ENCODE measurements at places on chromosomes 13 and 19. TPM values are rescaled to one million over a fixed set of nuclear protein-coding genes. Genes with fewer than 3 reads are reported as not detected.
A peak's percentile ranks its signal among the peaks of the same experiment; 100 is the strongest.

DNA sequence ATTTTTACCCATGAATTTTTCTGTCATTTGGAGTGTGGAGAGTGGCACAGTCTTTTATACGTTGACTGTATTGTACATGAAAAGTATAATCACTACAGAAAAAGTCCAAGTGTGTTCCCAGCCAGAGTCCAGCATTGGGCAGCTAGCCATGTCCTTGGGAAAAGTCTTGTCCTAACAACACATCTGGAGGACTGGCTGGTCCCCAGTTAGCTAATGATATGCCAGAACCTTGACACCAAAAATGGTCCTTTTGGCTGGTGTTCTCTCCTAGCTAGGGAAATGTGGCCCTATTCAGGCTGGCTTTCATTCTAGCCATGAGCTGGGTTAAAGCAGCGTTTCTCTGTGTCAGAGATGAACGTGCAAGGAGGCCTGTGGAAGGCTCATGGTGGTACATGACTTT lies 98.9 kb downstream of the ESD start:
- peaks cover 9% of the 10 kb centered on the region for H3K36me3 ChIP-seq
- H3K27me3 ChIP-seq = no peaks in the 10 kb centered on the region
- peaks cover 3% of the 10 kb centered on the region for H3K4me1 ChIP-seq

DNA sequence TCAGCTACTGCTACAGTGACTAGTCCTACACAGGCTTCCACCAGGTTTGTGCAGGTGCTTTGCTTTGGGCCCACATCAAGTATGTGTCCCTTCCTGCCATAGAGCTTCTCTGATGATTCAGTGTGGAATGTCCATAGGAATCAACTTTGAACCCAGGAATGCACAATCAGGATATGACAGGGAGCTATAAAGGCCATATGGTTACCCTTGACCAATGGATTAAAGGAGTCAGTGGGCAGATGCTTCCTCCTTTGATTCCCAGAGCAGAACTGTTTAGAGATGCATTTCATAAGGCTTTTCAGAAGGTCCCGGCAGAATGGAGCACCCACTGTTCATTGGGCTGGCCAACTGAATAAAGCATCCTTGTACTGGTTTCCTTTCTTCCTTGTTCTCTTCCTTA lies 145.2 kb upstream of the WASF3 start:
- no peaks in the 10 kb centered on the region for H3K4me1 ChIP-seq
- no peak for DNase-seq
- no peaks in the 10 kb centered on the region for H3K36me3 ChIP-seq
- no peaks in the 10 kb centered on the region for H3K27me3 ChIP-seq
- H3K4me3 ChIP-seq = no peak overlapping the region

GRCh38 chr19:18646535-18647370 lies 9.9 kb downstream of the KLHL26 start:
- H3K27me3 ChIP-seq = no peaks in the 10 kb centered on the region
- no peaks in the 10 kb centered on the region for H3K36me3 ChIP-seq
- H3K4me3 ChIP-seq = peak overlapping the region; percentile 36
- no peak for DNase-seq
- H3K4me1 ChIP-seq = peaks cover 18% of the 10 kb centered on the region

DNA sequence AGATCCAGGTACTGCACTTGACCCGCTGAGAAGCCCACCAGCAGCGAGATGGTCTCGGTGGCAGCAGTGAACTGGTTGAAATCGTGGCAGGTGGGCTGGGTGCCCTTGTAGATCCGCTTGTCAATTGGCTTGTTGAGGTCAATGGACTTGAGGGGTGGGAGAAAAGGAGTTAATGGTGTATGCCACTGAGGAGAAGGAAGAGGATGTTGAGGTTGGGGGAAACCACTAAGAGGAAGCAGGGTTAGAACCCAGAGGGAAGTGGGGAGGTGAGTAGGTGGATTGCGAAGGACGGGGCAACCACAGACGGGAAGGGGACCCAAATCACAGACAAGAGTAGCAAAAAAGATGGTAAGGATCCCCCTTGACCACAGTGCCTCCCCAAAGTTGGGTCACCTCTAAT lies 1.7 kb downstream of the DMWD start:
- no peak for DNase-seq
- H3K4me1 ChIP-seq = peaks cover 46% of the 10 kb centered on the region
- H3K27me3 ChIP-seq = peaks cover 22% of the 10 kb centered on the region

DNA sequence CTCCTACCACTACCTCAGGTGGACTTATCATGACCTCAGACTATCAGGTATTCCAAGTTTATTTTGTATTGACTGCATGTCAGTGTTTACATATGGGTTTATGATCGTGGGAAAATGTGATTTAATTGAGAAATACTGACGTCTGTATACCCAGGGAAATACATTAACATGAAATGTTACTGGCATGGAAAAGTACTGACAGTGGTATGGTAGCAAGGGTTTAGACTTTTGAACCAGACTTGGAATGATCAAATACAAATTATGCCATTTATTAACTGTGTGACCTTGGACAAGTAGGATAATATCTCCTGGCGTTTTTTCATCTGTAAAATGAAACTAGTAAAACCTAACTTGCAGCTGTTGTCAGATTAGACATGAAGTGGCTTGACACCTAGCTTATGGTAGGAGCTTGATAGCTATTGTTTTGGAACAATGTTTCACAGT lies 147.7 kb downstream of the CDK8 start:
- H3K27ac ChIP-seq = no peak overlapping the region
- H3K27me3 ChIP-seq = no peaks in the 10 kb centered on the region
- peaks cover 5% of the 10 kb centered on the region for H3K4me1 ChIP-seq
- no peak for DNase-seq
- H3K4me3 ChIP-seq = no peak overlapping the region

- H3K27ac ChIP-seq = peak overlapping the region; percentile 89
- H3K27me3 ChIP-seq = peaks cover under 1% of the 10 kb centered on the region
- H3K36me3 ChIP-seq = no peaks in the 10 kb centered on the region
These were observed 893 bp upstream of the PLIN3 start for GRCh38 chr19:4868286-4868834.

GRCh38 chr19:27765397-27765796 lies 1447.6 kb downstream of the UQCRFS1 start:
- H3K27me3 ChIP-seq = no peaks in the 10 kb centered on the region
- no peaks in the 10 kb centered on the region for H3K4me1 ChIP-seq
- no peak overlapping the region for H3K27ac ChIP-seq
- H3K4me3 ChIP-seq = no peak overlapping the region

DNA sequence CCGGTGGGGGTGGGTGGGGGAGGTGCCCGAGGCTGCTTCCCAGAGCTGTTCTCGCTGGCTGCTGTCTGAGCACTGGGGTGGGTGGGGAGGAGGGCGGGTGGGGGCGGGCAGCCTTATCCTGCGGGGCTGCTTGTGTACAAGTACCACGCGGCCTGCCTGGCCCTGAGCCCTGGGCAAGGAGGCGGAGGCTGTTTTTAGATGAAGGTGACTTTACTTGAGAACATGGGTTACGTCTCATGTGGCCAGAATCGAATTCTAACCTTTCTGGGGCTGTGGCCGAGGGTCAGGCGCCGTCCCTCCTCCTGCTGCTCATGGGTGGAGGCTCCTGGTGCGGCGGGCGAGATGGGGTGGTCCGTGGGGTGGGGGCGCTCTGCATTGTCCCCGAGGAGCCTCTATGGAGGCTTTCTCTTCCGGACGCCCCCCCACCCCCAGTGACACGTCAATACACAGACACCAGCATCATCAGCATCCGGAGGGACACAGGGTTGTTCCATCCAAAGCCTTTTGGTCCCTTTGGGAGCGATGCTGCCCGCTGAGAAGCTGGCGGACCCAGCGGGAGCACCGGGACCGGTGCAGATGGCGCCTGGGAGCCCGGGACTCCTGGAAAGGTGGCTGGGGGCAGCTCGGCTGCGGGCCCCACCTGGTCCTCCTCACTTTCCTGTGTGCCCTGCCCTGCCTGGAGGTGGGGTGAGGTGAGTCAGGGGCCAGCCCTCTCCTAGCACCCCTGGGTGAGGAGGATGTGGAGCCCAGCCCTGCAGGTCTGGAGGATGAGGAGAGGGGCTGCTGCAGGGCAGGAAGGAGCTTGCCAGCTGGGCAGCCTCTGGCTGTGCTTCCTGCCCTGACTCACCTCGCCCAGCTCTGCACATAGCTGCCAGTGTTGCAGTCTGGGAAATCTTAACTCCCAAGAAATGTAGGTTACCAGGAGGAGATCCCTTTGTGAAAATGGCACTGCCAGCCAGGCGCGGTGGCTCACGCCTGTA lies 3.4 kb downstream of the BSG start:
- H3K27me3 ChIP-seq = no peaks in the 10 kb centered on the region
- H3K4me3 ChIP-seq = no peak overlapping the region
- H3K36me3 ChIP-seq = no peaks in the 10 kb centered on the region
- H3K27ac ChIP-seq = no peak overlapping the region
- peaks cover 33% of the 10 kb centered on the region for H3K4me1 ChIP-seq

DNA sequence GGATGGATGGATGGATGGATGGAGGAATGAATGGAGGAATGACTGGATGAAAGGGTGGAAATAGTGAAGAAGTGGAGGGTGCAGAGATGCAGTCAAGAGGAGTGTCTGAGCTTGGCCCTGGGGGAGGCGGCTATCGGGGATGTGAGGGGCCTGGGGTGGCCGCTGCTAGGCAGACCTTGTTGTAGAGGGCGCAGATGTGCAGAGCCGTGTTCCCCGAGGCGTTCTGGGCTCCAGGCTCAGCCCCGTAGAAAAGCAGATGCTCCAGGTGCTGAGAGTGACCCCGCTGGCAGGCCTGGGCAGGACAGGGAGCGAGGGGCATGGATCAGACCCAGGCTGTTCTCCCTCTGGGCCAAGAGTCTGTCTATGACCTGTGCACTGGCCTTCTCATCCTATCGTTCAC lies 8.4 kb downstream of the SHANK1 start:
- H3K27me3 ChIP-seq = peaks cover 65% of the 10 kb centered on the region
- no peak overlapping the region for H3K27ac ChIP-seq
- H3K4me1 ChIP-seq = no peaks in the 10 kb centered on the region
- H3K4me3 ChIP-seq = no peak overlapping the region
- no peak for DNase-seq

- peak overlapping the region; percentile 52 for H3K4me3 ChIP-seq
- peak overlapping the region; percentile 66 for H3K27ac ChIP-seq
- no peaks in the 10 kb centered on the region for H3K36me3 ChIP-seq
- no peaks in the 10 kb centered on the region for H3K27me3 ChIP-seq
These were observed 68.4 kb downstream of the ALOX5AP start for GRCh38 chr13:30803749-30804148.

DNA sequence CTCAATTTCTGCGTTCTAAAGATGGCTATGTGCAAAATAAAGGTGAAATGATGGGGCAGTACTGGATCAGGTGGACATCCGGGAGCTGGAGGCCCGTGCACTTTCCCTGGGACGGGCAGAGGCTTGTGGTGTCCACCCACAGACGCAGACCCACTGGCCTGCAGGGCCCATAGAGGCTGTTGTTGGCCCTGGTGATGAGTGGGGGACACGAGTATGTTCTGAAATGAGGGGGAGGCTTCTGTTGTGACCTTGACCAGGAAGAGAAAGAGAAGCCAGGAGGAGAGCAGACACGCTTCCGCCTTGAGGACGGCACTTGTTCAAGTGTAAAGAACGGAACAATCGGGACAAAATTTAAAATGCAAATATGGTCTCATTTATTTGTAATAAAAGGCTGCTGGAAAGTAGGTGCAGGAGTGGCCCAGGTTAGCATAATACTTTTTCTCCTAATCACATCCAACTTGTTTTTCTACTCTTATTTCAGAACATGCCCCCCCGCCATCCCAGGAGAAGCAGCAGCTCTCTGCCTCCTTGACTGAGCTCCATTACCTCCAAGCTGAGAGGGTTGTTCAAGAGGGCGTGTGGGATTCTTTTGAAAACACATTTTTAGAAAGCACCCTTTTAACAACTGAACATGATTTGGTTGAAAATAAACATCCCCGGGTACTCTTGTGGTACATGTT lies 27.1 kb downstream of the ATP11A start:
- H3K27me3 ChIP-seq = no peaks in the 10 kb centered on the region
- H3K27ac ChIP-seq = no peak overlapping the region
- no peak for DNase-seq
- H3K4me3 ChIP-seq = no peak overlapping the region

DNA sequence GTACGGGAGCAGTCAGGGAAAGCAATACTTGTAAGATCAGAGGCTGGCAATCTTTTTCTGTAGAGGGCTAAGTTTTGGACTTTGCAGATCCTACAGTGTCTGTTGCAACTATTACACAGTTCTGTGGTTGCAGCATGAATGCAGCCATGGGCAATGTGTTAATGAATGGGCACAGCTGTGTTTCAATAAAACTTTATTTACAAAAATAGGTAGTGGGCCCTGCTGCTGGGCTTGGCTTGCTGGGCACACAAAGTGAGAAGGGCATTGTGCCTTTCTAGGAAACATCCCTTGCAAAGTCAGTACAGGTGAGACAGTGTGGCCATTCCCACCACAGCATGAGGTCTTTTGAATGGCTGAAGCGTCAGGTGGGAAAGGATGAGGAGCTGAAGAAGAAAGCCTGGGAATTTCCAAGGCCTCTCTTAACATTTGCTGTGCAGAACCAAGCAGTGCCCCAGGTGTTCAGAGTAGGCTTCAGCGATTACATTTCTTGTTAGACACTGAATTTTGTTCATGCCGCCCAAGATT lies 9.1 kb downstream of the KL start:
- H3K27ac ChIP-seq = no peak overlapping the region
- DNase-seq = no peak
- H3K27me3 ChIP-seq = peaks cover 55% of the 10 kb centered on the region
- H3K4me1 ChIP-seq = no peaks in the 10 kb centered on the region

- DNase-seq = peak; percentile 71
- peaks cover 43% of the 10 kb centered on the region for H3K27me3 ChIP-seq
- H3K27ac ChIP-seq = peak overlapping the region; percentile 53
- peaks cover 9% of the 10 kb centered on the region for H3K4me1 ChIP-seq
These were observed 2.4 kb downstream of the GDF15 start for GRCh38 chr19:18388100-18388959.

GRCh38 chr19:1057176-1057855 lies 9.7 kb upstream of the ARHGAP45 start:
- peak overlapping the region; percentile 43 for H3K27ac ChIP-seq
- peak overlapping the region; percentile 69 for H3K4me3 ChIP-seq
- no peaks in the 10 kb centered on the region for H3K36me3 ChIP-seq
- H3K27me3 ChIP-seq = no peaks in the 10 kb centered on the region

GRCh38 chr19:58555369-58555885 lies 522 bp upstream of the CHMP2A start:
- no peak for DNase-seq
- peak overlapping the region; percentile 98 for H3K27ac ChIP-seq
- peaks cover 45% of the 10 kb centered on the region for H3K4me1 ChIP-seq

The DNAAF3 gene
- not detected for total RNA-seq

The C19orf85 gene
- not detected for total RNA-seq

The CEACAM21 gene
- 44.4 TPM for total RNA-seq

The PPP2R1A gene
- 173 TPM for total RNA-seq

The TNNI3 gene
- total RNA-seq = not detected
